Aorta (tissue), 5 donors: ENCODE measurements at places on chromosomes 1 and 21.

GRCh38 chr21:44267655-44268142 lies 6.0 kb upstream of the DNMT3L start:
- DNase-seq: no peak

DNA sequence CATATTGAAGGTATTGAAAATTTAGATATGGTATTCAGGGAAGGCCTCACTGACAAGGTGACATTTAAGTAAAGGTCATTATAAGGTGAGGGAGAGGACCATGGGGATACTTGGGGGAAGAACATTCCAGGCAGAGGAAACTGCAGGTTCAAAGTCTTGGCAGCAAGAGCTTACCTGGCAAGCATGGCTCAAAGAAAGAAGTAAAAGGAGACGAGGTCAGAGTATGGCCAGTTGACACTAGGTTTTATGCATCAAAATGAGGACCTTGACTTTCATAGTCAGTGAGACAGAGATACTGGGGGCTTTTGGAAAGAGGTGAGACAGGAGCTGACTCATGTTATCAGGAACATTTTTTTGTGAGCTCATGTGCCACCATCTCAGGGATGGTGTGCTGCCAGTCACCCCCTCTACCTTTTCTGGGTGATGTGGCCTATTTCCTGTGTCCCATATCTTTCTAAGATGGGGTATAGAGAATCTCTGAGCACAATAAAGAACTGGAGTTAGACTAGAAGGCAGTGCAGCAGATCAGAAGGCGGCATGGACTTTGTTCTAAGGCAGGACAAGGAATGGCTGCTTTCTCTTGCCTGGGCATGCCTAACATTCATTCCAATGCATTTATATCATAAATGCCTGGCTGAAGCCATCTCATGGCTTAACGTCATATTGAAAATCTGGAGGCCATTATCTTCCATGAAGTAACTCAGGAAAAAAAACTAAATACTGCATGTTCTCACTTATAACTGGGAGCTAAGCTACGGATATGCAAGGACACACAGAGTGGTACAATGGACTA lies 406.7 kb downstream of the NTNG1 start:
- no peak for DNase-seq

- peak; percentile 62 for DNase-seq
These were observed 29.1 kb downstream of the STPG1 start for GRCh38 chr1:24384251-24385090.

DNA sequence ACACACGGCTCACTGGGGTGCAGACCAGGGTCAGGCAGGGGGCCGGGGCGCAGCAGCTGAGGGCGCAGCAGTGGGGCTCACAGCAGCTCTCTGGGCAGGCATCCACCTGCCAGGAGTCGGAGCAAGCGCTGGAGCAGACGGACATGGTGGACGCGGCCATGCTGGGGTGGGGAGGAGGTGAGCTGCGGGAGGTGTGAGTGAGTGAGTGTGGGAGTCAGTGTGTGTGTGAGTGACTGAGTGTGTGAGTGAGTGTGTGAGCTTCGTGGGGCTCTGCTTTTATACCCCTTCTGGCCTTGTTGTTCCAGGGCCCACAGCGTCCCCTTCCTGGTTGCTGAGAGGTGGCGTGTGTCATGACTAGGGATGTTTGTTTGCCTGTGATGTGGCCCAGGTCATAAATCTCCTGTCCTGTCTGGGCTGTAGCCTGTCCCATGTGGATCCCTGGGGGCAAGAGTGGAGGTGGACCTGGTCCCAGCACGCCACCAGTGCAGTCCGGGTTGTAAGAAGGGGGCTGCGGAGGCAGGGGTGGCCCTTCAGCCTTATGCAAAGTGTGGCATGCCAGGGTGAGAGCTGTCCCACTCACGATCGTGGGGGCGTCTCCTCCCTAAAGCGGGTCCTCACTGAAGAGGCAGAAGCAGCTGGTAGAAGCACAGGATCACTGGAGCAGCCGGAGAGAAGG lies at the start of gene KRTAP10-1:
KRTAP10-1 (minus strand) TSS at position 205 of the 676 bp plus-strand sequence; CDS start at position 160, 45 bp downstream.
- no peak for DNase-seq

DNA sequence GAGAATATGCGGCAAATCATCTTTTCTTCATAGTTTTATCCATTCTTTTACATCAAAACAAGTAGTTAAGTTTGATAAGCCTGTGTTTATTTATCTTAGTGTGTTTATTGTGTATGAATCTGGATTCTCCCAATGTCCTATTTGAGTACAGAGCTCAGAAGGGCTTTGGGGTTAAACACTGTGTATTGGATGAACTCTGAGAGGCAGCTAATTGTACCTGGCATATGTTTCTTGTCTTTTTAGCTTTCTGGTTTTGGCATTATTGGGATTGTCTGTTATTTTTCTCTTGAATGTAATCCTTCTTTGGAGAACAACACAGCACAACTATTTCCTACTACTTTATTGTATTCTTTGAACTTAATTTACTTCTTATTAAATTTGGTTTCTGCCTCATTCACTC lies 906.9 kb downstream of the ADGRL2 start:
- no peak for DNase-seq

DNA sequence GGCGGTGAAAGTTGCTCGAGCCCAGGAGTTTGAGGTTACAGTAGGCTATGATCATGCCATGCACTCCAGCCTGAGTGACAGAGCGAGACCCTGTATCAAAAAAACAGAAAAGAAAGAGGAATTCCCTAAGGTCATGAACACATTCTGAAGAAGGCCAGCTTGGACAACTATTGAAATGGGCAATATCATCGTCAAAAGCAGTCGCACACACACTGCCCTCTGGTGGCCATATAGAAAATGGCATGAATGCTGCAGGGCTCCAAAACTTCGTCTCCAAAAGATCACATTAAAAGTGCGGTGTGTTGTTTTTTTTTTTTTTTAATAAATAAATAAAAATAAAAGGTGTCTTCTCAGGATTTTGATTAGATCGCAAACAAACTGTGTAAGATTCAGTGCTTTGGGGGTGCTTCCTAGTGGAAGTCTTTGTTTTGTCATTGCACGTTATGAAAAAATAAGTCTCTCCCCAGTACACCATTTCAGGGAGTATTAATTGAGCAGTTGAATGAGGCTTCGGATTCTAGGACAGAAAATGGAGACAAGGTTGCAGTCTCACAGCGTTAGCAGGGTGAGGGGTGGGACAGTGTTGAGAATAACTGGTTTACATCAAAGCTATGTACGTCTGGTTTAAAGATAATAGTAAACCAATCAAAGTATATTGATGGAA lies 87.5 kb upstream of the FMN2 start:
- DNase-seq: no peak

GRCh38 chr1:55443175-55443915 lies 228.2 kb upstream of the USP24 start:
- peak; percentile 93 for DNase-seq

DNA sequence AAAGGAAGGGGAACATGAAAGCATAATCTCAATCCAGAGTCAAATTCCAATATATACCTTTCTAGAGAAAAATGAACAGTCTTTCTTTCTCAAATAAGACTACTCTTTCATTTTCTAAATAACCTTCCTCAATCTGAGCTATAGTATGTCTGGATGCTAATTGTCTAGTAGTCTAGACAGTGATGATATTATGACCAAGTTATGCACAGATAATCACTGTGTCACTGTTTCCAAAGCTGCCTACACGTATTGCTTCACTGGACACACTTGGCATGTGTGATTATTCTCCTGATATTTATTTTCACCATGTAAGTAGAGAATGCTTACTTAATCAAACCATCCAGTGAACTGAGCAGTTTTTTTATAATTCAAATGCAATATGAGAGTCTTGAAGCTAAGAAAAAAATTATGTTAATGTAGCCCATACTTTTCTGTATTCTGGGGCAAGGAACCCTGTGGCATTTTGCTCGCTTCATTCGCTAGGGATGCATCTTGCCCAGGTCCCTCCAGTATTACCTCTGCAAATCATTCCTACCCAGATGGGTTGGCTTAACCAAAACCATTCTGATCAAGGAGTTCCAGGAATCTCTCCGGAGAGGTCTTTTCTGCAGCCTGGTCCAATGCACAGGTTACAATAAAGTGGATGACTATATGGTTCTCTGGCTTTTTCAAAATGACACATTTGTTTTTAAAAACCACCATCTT lies 303.1 kb upstream of the RUNX1 start:
- no peak for DNase-seq

DNA sequence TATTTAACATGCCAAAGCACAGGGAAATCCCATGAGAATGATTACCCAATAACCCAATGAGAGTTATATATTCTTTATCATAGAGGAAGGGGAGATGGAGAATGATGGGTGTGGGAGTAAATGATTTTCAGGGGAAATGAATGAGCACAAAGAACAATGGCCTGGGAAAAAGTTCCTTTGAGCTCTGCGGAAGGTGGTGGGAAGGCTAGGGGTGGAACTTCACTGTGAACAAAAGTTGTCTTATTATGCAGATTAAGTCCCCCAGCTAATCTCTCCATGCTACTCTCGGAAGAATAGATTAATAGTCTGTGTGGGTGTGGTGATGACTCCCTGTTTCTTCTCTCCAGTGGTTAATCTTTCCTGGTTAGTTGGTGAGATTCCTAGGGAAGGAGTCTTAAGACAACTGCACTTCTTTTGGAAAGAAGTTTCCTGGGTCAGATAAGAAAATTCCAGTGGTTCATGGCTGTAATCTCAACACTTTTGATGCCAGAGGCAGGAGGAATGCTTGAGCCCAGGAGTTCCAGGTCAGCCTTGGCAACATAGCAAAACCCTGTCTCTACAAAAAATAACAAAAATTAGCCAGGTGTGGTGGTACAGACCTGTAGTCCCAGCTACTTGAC lies 71.6 kb downstream of the DNTTIP2 start:
- DNase-seq: no peak

DNA sequence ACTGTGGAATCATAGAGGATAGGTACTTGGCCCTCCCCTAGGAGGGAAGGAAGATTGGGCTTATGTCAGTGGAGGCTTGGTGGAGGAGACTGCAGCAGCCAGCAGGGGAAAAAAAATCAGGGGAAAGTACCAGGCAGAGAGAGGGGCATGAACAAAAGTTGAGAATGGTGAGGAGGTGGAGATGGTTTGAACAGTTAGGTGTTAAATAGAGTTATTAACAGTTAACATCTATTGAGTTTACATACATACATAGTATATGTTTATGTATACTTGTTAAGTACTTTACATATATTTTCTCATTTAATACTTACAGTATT lies 136.5 kb upstream of the HNRNPU start:
- no peak for DNase-seq

- no peak for DNase-seq
These were observed 545.2 kb downstream of the MRPL39 start for GRCh38 chr21:25062061-25062460.

DNA sequence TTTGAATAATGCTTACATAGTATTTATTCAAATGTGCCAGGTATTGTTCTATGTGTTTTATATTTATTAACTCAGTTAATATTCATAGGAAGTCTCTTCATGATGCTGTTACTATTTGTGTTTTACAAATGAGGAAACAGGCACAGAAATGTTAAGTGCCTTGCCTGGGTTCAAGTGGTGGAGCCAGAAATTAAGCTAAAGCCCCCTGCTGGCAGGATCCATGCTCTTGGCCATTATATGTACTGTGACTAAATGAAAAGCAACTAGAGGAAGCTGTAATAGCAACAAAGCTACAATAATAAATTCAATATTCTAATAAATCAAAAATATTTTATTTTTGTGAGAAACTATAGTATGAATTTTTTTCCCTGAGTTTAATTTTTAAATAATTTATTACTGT lies 30.0 kb downstream of the IARS2 start:
- DNase-seq: no peak

- peak; percentile 89 for DNase-seq
These were observed at the start of gene PTPN14 for GRCh38 chr1:214551436-214552173. PTPN14 (minus strand) TSS chr1:214551602; CDS start chr1:214464803, 86,799 bp downstream.

DNA sequence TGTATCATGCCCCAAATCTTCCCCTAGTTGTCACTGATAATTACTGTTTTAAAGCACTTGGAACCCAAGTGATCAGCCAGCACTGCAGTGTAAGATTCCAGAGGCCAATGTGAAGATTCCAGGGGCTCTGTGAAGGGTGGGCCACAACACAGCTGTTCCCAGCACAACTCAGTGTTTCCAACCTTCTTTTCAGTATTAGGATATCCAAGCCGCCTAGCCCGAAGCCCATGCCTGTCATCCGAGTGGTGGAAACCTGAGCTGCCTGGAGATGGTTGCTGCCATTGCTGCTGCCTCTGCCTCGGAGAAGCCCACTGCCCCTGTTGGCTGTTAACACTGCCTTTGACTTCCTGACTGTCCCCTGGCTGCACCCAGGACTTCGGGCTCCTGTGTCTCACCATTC lies 30.4 kb upstream of the SNX27 start:
- no peak for DNase-seq

GRCh38 chr1:59445040-59445439 lies 148.1 kb downstream of the FGGY start:
- DNase-seq: peak; percentile 56

GRCh38 chr1:5921671-5922070 lies 70.6 kb downstream of the NPHP4 start:
- no peak for DNase-seq

- DNase-seq: no peak
These were observed 30.9 kb upstream of the CADM3 start for GRCh38 chr1:159140474-159140873.

- no peak for DNase-seq
These were observed 129.2 kb downstream of the GLUL start for GRCh38 chr1:182262425-182262824.

DNA sequence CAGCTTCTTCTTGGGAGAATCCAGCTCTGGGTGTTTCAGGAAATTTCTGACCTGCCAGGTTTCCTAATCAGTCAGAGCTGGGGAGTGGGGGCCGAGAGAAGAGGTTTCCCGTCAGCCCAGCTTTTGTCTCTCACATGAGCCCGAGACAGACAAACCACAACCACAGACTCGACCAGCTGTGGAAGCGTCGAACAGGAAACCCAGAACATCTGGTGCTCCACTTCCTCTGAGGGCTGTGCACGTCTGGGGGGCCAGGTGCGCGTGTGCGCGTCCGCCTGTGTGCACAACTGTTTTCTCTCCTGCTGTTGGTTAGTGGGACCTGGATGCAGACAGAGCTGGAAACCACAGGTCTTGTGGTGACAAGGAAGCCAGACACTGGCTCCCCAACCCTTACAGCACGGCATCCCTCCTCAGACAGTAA lies 113.0 kb upstream of the SLC25A33 start:
- DNase-seq: peak; percentile 31

GRCh38 chr1:192830595-192831246 lies 21.9 kb downstream of the RGS2 start:
- DNase-seq: no peak

- peak; percentile 89 for DNase-seq
These were observed at the start of gene TRIM62 for GRCh38 chr1:33181921-33182341. TRIM62 (minus strand) TSS chr1:33182043; CDS start chr1:33181432, 611 bp downstream.

DNA sequence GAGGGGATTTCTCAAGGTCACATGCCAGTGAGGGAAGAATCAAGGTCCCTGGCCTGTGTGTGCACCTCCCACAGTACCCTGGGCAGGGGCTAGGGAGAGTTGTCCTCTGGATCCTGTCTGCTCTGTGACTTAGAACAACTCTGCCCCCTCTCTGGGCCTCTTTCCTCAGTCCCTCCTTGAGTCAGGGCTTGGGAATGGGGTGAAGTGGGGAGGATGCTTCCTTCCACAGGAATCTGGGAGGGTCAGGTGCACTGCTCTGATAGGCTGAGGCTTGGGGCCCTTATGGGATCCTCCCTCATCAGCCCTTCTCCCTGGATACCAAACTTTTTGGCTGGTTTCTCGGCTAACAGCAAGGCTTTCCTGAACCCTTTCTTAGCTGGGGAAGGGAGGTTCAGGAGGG lies 2.5 kb downstream of the TRNP1 start:
- DNase-seq: no peak
